ENCODE measurements at places on chromosomes 6 and 20.
A peak's percentile ranks its signal among the peaks of the same experiment; 100 is the strongest.

DNA sequence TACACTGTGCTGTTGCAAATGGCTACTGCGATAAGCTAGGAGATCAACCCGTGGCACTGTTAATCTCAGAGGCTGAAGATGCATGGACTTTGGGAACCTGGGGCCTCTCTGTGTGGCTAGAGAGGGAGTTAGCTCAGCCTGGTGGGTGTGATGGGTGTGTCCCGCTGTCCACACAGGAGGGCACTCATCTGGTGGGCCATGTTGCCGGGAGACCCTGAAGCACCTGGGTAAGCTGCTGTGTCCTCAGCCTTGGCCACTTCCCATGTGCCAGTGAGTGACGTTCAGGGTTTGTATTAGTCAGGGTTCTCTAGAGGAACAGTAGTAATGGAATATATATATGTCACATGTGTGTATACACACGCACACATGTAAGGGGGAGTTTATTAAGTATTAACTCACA lies 132.7 kb downstream of the ERMARD start:
- no peak for DNase-seq

- DNase-seq = no peak
Measured at GRCh38 chr20:63708301-63709148, 686 bp downstream of the ZGPAT start.

DNA sequence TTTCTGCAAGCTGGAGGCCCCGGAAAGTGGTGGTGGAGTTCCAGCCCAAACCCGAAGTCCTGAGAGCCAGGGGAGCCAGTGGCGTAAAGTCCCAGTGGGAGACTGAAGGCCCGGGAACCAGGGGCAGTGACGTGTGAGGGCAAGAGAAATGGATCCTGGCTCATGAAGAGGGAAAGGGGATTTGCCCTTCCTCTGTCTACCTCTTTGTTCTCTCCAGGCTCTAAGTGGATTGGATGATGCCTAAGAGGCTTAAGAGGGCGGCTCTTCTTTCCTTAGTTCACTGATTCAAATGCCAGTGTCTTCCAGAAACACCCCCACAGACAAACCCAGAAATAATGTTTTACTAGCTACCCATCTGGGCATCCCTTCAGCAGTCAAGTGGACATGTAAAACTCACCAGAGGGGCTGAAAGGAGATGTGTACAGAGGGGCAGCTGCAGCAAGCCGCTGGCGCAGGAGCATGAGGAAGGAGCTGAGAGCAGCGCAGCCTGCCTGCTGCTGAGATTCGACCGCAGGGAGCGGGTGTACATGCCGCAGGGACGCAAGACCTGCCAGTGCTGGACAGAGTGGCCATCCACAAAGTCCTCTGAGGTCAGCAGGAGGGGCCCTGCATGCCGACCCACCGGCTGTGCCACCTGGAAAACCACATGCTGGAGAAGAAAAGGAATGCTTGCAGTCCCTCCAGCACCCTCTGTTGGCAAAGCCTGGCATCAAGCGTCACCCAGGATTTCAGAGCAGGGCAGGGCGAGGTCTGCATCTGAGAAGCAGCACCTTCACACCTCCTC lies 29.5 kb downstream of the CDYL start:
- DNase-seq = peak; percentile 24

GRCh38 chr6:113936093-113936934 lies 34.6 kb downstream of the HDAC2 start:
- peak; percentile 63 for DNase-seq

DNA sequence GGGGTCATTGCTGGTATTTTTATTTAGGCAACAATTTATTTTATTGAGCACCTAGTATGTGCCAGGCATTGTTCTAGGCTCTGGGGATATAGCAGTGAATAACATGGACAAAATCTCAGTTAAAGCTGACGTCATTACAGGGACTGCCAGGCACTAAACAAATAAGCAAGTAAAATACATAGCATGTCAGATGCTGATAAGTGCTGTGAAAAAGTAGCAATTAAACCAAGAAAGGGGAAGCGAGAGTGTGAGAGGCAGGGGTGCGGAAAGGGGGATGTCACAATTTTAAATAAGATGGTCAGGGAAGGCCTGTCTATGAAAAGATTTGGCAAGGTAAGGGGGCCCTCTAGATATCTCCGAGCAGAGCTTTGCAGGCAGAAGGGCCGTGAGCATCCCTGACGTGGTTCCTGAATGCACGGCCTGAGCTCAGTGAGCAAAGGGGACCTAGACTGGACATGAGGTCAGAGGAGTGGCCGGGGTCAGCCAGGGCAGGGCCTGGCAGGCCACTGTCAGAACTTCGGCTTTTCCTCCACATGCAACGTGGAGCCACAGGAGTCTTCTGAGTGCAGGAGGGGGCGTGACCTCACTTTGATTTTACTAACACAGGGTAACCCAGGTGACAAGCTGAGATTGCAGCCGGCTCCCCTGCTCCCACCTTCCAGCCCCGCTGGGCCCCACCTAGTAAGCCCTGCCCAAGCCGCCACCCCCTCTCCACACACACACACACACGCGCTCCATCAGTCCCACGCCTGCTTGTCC lies 24.2 kb upstream of the SIRPA start:
- DNase-seq = no peak

- no peak for DNase-seq
Measured at GRCh38 chr20:34564833-34565232, 6.3 kb downstream of the MAP1LC3A start.

DNA sequence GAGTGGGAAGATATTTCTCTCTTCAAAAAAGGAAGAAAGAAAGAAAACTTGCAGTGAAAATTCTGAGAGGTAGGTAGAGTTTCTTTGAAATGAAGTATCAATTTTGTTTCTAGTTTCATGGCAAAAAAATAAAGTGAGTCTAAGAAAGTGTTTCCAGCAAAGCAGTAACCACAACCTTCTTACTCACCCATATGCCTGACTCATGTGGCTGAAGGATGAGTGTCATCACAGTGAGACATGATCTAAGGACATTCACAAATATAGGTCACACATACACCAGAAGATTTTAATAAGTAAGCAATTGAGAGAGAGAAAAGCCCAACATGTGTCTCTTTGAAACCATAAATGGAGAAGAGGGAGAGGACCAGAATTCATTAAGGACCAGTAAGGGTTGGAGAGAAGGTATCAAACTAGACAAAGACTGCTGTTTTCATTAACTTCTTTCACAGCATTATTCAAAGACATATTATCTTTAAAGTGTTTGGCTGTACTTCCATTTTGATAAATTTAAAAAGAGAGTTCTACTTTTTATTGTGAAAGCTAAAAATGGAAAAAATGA lies 169.5 kb downstream of the FRK start:
- DNase-seq = peak; percentile 91

GRCh38 chr6:163409712-163410111 lies 4.8 kb upstream of the QKI start:
- DNase-seq = no peak

GRCh38 chr6:44779130-44779826 lies 391.8 kb downstream of the CDC5L start:
- DNase-seq = no peak

GRCh38 chr6:72363844-72364740 lies 257.8 kb upstream of the KCNQ5 start:
- peak; percentile 82 for DNase-seq

Data from RPMI7951 (cell line).